ENCODE measurements at places on chromosomes 16 and 17.

- DNase-seq, result no peak
These were observed 214.2 kb upstream of the TNRC6C start for GRCh38 chr17:77744066-77744988.

DNA sequence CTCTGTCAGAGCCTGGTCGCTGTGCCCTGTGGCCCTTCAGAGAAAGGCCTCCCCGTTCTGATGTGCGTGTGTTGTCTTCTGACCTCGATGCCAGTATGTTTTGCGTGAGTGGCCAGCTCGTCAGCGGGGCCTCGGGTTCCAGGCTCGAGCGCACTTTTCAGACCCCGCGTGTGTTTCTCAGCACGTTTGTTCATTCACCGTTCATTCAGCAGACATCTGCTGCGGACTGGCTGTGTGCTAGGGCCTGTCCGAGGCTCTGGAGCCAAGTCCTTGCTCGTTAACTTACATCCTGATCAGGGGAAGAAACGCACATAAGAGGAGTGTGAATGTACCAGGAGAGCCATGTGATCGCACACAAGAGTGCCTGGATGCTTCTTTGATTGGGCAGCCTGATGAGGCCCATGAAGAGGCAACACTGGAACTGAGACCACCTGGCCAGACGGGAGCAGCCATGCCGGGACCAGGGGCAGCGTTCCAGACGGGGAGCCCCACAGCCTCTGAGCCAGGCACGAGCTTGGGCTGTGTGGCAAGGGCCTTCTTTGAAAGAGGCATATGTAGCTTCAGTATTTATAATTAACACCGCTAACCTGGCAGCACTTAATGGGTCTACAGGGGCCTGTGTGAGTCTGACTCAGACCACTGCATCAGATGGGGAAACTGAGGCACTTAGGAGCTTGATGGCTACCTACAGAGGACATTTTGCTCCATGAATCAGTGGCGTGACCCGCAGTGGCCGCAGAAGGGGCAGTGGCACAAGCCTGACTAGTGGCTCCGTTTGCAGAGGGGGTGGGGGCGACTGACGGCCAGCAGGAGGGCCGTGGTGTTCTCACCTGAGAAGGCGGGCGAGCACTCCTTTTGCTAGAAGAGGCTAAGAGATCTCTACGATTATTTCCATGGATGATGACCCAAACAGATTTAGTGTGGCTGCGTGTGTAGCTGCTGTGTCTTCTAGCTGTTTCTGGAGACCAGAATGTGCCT lies 187.9 kb upstream of the CHMP6 start:
- DNase-seq, result no peak

DNA sequence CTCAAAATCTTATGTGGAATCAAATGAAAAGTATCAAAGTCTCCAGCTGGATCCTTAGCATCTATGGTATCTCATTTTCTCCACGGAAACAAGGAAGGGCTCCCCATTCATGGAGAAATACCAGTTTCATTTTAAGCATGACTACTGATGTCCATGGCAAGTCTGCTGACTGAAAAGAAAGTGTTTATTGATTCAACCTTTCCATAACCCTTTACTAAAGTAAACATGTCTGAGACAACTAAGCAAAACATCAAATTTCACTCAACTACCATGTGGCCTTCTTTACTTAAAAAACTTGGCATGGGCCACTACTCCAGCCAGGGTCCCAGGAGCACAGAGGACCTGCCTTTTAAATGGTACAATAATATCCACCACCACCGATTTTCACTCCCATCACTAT lies 928.0 kb upstream of the SOX9 start:
- DNase-seq, result no peak

GRCh38 chr17:46822388-46822921 lies 4.0 kb upstream of the WNT3 start:
- DNase-seq, result no peak

GRCh38 chr17:76560877-76561221 lies 21.0 kb downstream of the PRCD start:
- DNase-seq, result no peak

All from glomerular endothelial cell (primary cell).